ENCODE measurements at places on chromosomes 6 and 20. TPM values are rescaled to one million over a fixed set of nuclear protein-coding genes. Genes with fewer than 3 reads are reported as not detected.

The LY6G6F gene
- total RNA-seq, result not detected

The OR2J1 gene
- not detected for total RNA-seq

The AGPAT4 gene
- 3.9 TPM for total RNA-seq

GRCh38 chr6:26240157-26241032 lies 124.6 kb upstream of the BTN3A2 start:
- DNase-seq, result no peak

DNA sequence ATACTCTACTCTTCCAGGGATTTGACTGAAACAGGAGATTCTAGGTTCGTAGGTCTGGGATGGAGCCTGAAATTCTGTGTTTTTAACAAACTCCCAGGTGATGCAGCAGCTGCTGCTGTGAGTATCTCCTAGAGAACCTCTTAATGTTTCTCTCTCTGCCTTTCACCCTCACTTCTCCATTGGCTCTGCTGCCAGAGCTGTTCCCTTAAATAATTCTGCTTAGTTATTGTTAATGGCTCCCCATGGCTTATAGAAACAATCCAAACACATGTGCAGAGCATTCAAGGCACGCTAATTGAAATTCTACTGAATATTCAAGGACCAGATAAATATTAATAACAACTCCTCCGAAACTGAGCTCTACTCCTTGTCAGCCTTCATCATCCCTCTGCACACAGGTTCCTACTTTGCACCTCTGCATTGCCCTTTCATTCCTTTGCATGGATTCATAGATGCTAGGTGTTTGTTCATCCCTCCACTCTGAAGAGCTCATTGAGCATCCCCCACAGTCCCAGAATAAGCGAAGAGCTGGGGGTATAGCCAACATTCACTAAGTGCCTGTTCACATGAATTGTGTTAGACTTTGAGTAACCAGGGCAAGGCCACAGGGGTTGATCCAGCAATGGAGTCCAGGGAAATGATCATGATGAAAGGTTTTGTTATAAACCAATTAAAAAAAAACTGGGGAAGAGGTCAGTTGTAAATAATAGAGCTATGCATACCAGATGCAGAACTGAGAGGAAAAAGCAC lies 488.4 kb upstream of the JAG1 start:
- no peak for DNase-seq

GRCh38 chr6:14280006-14280510 lies 162.5 kb downstream of the CD83 start:
- DNase-seq, result no peak

- DNase-seq, result no peak
Observed at GRCh38 chr6:137011406-137011805, 33.4 kb downstream of the IL20RA start.

Measured in PC-3 (cell line).